ENCODE measurements at places on chromosomes 12 and 14.

- DNase-seq, result no peak
Measured at GRCh38 chr14:52683985-52684520, 11.3 kb downstream of the ERO1A start.

GRCh38 chr12:11855983-11856374 lies 206.5 kb downstream of the ETV6 start:
- no peak for DNase-seq

DNA sequence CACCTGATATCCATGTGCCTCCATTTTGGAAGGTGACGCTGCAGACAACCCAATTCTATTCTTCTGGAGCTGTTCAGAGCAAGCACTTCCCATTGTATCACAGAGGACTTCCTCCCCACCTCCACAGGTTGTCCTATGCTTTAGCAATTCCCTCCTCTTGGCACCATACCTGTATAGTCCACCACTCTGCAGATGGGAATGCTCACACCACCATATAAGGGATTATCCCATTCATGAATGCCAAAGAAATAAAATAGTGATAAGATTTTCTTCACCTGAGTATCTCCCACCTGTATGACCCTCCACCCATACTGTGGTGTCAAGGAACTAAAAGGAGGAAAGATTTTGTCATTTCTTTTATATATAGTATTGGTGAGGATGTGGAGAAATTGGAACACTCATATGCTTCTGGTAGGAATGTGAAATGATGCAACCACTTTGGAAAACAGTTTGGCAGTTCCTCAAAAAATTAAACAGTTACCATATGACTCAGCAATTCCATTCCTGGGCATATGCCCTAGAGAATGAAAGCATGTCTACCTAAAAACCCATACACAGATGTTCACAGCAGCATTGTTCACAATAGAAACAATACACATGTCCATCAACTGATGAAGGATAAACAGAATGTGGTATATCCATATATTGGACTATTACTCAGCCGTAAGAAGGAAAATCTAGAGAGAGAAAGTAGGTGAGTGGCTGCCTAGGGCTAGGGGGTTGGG lies 75.2 kb downstream of the FIGNL2 start:
- DNase-seq, result no peak

DNA sequence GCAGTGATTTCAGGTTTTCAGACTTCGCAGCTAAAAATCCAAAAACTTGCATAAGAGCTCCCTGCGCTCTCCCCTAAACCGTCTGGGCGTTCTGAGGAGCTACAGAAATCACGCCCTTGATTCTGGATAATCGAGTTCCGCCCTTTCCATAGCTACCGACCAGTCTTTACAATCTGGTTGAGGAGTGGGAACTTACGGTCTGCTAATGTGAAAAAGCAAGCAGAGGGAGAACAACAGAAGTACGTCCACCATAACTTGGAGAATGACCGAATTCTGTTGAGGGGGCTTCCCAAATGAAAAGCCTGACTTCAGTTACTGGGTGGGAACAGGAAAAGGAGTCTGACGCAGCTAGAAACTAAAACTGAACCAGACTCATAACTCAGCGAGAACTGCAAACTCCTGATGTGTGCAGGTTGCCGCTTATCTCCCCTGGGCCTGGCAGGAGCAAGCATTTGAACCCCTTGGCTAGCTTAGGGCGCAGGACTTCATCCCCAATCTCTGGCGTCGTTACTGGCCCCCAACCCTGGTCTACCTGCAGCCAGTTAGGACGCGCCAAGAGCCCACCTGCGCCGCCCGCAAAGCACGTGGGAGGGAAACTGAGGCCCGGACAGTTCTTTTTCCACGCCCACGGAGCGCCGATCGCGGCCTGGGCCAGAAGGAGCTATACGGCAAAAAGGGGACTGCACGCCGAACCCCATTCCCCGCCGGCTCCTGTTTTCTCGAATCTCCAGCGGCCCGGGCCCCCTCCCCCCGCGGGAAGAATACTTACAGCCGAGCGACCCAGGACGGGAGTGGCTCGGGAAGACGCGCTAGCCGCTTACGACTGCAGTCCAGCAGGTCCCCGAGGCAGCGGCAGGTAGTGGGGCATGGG lies 838 bp downstream of the LRIG3 start:
- no peak for DNase-seq

GRCh38 chr12:101650346-101651117 lies 46.9 kb upstream of the CHPT1 start:
- DNase-seq, result no peak

DNA sequence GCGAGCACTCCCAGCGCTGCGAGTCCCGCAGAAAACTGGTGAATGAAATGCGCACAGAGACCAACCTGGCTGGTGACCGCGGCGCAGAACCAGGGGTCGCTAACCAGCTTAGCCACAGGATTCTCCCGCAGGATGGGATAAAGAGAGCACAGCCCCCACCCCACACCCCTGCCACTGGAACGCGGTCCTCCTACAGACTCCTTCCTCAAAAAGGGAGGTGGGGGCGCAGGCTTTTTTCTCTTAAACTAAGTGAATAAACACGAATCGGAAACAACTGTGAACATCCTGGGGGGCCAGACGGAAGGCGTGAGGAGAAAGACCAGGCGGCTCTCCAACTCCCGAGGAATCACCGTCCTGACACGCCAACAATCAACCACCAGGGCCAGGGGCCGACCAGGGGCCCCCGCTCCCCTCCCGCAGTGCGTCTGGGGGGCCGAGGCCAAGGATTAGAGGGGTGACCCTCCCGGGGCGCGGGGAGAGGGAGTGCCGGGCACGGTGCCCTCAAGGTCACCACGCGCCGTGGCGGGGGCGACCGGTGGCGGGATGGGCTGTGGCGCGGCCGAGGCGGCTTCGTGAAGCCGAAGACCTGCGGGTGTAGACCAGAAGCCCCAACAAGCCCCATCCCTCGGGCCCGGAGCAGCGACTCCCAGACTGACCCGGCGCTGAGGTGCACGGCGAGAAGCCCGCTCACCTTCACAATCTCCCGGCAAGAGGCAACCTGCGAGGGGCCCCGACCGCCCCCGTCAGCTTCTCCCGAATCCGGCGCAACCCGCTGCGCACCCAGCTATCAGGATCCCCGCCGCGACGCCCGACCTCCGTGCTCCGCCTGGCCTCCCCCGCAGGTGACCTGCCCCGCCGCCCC lies 704 bp downstream of the ATP2B1 start:
- DNase-seq, result no peak

- no peak for DNase-seq
Measured at GRCh38 chr12:95073698-95074520, 491 bp upstream of the NR2C1 start.

GRCh38 chr14:53900499-53900898 lies 56.1 kb downstream of the BMP4 start:
- no peak for DNase-seq

DNA sequence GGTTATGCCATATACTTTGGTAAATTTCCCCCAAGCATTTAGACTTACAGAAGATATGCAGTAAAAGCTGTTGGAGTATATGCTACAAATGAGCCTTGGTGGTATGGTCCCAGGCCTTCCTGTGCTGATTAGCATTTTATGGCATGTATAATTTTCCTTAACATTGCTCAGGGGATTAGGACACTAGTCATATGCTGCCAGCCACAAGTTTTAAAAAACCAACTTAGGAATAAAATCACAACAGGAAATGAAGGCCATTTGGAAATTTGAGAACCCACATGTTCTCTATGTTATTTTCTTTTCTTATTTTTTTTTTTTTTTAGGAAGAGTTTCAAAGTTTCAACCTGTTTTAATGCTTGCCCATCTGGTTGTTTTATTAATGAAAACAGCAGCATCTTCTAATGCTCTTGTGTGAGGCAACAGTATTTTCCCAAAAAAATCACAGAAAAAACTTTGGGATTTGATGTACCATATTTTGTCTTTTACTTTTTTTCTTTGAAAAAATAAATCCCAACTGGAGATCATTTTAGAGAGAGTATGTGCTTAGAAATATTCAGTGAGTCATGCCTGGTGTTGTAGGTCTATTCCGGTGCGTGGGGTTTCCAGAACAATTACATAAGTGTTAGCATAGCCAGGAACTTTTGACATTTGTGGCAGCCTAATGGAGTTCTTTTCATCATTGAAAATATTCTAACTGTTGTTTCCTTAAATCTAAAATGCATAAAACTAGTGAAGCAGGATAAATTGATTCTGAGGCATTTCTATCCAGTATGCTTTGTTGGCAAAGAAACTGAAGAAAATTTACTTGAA lies 21.7 kb upstream of the DUSP6 start:
- DNase-seq, result no peak

- DNase-seq, result no peak
Measured at GRCh38 chr12:65045269-65045668, 75.8 kb downstream of the WIF1 start.

GRCh38 chr14:93056166-93056839 lies 59.4 kb downstream of the ITPK1 start:
- DNase-seq, result no peak

DNA sequence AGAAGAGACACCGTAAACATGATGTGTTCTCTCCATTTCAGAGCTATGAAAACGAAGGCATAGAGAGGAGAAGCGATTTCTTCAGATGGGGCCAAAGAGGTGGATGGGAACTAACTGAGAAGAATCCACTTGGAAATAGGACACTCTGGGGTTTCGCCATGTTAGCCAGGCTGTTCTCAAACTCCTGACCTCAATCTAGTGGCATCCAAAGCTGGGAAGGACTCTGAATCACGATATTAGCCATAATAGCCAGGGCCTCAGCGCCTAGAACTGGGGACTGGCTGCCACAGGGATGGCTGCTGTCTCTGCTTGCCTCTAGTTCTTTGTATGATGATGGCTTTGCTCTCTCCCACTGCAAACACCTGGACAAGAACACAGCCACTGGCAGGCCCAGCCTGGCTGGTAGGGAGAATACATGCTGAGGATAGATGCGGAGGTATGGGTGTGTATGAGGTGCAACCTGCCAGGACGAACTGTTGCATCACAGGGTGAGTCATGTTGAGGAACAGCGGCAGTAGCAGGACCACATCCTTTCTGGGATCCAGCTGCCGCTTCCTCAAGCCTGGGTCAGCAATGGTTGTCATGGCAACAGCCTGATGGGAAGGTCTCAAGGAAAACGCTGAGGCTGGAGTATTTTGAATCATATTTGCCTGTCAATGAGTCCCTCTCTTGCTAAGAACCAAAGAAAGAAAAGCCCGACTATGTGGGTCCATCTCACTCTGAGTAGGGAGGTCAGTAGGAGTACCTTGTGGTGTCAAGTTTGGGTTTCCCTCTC lies 31.1 kb downstream of the CCDC177 start:
- DNase-seq, result no peak

- DNase-seq, result no peak
Measured at GRCh38 chr12:848173-848865, 95.9 kb downstream of the WNK1 start.

- DNase-seq, result no peak
Measured at GRCh38 chr14:90336985-90337384, 5.2 kb upstream of the NRDE2 start.

- no peak for DNase-seq
Measured at GRCh38 chr12:28453686-28454085, 263.4 kb downstream of the CCDC91 start.

GRCh38 chr14:93012951-93013719 lies 90.2 kb downstream of the CHGA start:
- DNase-seq, result no peak

DNA sequence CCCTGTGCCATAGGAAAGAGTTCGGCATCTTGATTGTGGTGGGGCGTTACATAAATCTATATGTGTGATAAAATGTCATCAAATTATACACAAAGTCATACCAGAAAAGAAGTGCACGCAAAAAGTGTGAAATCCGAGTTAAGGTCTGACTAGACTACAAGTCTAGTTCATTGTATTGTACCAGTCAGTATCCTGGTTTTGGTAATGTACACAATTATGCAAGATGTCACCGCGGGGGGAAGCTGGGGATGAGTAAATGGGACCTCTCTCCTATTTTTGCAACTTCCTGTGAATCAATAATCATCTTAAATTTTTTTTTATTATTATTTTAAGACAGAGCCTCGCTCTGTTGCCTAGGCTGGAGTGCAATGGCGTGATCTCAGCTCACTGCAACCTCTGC lies 43.2 kb upstream of the BCL11B start:
- no peak for DNase-seq

DNA sequence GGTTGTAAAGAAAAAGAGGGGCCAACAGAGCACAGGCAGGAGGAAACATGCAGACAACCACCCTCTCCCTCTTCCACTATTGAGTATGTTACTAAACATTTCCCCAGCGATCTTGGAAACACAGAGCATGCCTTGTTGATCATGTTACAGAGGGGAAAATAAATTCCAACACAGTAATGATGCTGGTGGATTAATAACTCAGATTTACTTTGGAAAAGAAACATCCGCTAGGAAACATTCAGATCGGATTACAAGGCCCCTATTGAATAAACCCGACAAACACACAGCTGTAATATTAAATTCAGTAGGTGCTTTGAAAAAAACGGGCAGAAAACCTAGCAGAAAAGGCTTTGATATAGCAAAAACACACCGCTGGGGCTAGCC lies 5.4 kb downstream of the BMP4 start:
- DNase-seq, result no peak

Data from right renal pelvis (tissue), 4 donors.